ENCODE measurements at places on chromosomes 2 and 18.

DNA sequence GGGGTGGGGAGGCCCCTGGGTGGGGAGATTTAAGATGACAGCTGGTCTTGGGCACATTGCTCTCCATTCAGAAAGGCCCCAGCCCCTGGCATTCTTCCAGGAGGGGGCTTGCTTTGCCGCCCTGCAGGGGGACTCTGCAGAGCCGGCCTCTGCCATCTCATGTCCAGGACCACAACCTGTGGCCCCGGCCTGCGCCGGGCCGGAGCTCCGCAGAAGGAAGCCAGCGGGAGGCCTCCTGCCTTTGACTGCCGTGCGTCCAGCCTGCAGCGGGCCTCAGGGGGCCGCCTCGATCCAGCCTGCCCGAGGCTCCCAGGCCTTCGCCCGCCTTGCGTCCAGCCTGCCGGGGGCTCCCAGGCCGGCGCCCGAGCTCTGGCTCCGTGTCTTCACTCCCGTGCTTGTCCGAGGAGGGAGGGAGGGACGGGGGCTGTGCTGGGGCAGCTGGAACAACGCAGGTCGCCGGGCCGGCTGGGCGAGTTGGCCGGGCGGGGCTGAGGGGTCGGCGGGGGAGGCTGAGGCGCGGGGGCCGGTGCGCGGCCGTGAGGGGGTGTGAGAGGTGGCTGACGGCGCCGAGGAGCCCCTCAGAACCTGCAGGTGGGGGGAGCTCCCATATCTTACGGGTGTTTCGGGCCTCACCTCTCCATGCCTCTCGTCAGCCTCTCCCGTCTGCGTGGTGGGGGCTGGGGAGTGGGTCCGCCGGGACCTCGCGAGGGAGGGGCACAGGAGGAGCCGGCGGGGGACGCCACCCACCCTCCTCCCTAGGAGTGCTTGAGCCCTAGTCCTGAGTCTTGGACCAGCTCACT is 20.4 kb downstream of the GPC1 start:
- H3K4me3 ChIP-seq = no peak overlapping the region
- no peak overlapping the region for H3K27ac ChIP-seq
- H3K27me3 ChIP-seq = no peaks in the 10 kb centered on the region
- H3K36me3 ChIP-seq = no peaks in the 10 kb centered on the region
- no peak for DNase-seq

- no peaks in the 10 kb centered on the region for H3K36me3 ChIP-seq
- H3K4me1 ChIP-seq = no peaks in the 10 kb centered on the region
- H3K27ac ChIP-seq = no peak overlapping the region
- DNase-seq = peak; percentile 56
These were observed 79.8 kb upstream of the CCDC141 start for GRCh38 chr2:179129574-179130238.

DNA sequence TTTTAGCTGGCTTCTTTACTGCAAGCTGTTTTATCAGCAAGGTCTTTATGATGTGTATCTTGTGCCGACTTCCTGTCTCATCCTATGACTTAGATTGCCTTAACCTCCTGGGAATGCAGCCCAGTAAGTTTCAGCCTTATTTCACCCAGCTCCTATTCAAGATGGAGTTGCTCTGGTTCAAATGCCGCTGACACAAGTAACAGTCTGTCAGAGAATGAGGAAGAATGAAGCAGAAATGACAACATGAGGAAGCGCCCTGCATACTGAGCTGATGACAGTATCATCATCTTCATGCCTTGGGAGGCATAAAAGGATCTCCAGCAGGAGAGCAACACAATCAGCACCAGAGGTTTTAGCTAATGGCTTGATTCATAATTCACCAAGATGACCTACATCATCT is 309.4 kb downstream of the NBAS start:
- H3K36me3 ChIP-seq = no peaks in the 10 kb centered on the region
- no peaks in the 10 kb centered on the region for H3K4me1 ChIP-seq
- no peak for DNase-seq
- no peak overlapping the region for H3K27ac ChIP-seq

DNA sequence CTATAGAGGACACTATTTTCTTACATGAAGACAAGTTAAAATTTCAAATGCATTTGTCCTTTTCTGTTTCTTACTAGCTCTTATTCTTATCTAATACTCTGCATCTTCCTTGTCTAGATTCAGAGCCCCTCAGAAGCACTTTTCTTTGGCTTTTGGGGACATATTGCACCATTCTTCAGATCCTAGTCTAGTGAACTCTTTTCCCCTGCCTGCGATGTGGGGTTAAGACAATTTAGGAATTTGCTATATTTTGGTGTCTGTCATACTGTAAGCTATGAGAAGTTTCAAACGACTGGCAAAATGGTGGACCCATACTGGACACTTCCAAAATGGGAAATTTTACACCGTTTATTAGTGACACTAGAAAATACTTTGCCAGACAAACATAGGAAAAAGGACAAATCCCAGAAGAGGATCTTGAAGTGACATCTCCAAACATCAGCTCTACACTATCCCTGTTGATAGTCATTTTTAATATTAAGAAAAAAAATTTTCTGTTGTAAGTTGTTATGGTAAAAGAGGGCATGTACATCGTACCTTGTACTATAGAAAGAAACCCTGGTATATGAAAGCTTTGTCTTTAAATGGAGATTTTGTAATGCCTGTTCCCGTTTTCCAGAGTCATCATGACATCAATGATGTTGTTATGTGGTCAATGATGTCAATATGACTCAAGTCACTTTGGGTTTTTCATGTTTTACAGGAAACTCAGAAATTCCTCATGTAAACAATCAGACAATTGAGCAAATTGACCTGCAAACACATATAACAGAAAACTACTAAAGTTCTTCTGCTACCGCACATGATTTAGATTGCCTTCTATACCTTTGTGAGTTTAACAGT is 4.4 kb upstream of the KYNU start:
- DNase-seq = peak; percentile 87
- peak overlapping the region; percentile 50 for H3K4me3 ChIP-seq
- H3K4me1 ChIP-seq = peaks cover 55% of the 10 kb centered on the region
- H3K36me3 ChIP-seq = no peaks in the 10 kb centered on the region
- H3K27me3 ChIP-seq = no peaks in the 10 kb centered on the region
- H3K27ac ChIP-seq = peak overlapping the region; percentile 98

GRCh38 chr2:215504547-215504946 is 68.7 kb upstream of the FN1 start:
- no peak for DNase-seq
- H3K4me3 ChIP-seq = no peak overlapping the region
- no peak overlapping the region for H3K27ac ChIP-seq
- H3K4me1 ChIP-seq = no peaks in the 10 kb centered on the region

DNA sequence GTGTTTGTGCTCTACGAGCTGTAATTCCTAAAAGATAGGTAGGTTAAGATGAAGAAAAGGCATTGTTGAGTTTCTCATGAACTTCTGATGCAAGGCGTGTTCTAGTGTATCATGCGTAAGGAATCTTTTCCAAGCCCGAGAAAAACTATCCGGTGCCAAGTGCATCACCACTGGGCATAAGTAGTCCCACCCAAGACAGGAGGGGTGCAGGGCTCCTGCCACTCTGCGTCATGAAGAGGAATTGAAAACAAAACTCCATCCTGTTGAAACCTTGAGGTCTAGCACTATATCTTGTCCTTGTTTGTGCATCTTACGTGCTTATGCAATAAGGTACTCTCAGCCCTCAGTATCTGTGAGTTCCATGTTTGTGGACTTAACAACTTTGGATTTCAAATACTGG is 45.7 kb downstream of the RAB31 start:
- no peaks in the 10 kb centered on the region for H3K4me1 ChIP-seq
- H3K4me3 ChIP-seq = no peak overlapping the region
- no peak for DNase-seq
- no peak overlapping the region for H3K27ac ChIP-seq

GRCh38 chr2:201956361-201956760 is 77.3 kb upstream of the FZD7 start:
- DNase-seq = no peak
- H3K4me1 ChIP-seq = peaks cover 7% of the 10 kb centered on the region
- no peaks in the 10 kb centered on the region for H3K36me3 ChIP-seq
- no peak overlapping the region for H3K4me3 ChIP-seq
- H3K27ac ChIP-seq = no peak overlapping the region
- H3K27me3 ChIP-seq = no peaks in the 10 kb centered on the region

DNA sequence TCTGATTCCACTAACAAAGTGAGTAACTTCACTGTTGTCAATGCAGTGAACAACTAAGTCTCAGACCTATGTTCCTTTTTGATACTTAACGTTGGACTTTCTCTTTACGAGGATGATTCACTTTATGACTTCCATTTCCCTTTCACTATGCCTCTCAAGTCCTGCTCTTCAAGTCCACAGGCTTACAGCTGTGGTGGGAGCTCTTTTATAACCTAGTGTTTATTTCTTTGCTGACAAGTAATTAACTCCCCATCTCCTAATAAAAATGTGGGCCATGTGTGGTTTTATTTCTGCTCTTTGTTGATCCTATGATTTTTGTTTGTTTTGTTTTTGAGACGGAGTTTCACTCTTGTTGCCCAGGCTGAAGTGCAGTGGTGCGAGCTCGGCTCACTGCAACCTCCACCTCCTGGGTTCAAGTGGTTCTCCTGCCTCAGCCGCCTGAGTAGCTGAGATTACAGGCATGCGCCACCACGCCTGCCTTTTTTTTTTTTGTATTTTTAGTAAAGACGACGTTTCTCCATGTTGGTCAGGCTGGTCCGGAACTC is 142.1 kb downstream of the USP34 start:
- peak overlapping the region; percentile 43 for H3K27ac ChIP-seq
- no peak overlapping the region for H3K4me3 ChIP-seq
- peak; percentile 90 for DNase-seq
- H3K4me1 ChIP-seq = peaks cover 10% of the 10 kb centered on the region
- H3K27me3 ChIP-seq = no peaks in the 10 kb centered on the region

GRCh38 chr2:25881764-25882163 is 3.5 kb upstream of the ASXL2 start:
- H3K4me1 ChIP-seq = peaks cover 18% of the 10 kb centered on the region
- H3K36me3 ChIP-seq = no peaks in the 10 kb centered on the region
- DNase-seq = no peak

DNA sequence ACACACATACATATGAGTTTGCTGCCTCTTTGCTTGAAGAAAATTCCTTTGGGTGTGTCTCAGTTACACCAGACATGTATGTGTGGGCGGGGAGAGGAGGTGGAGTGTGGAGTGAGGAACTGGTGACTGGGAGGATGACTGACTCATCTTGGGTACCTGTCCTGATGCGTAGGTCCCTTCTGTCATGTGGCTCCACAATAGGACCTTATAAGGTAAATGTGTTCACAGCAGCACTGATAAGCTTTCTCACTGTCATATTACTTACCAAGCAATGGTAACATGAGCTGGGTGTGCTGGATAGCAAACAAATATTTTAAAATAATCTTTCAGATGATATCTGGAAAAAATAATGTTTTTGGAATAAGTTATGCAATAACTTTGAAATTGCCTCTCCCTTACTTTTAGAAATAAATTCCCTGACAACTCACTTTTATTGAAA is 45.1 kb downstream of the SLC9A2 start:
- no peaks in the 10 kb centered on the region for H3K36me3 ChIP-seq
- H3K27ac ChIP-seq = peak overlapping the region; percentile 74
- DNase-seq = peak; percentile 95
- no peak overlapping the region for H3K4me3 ChIP-seq

GRCh38 chr2:190891372-190891771 is 10.8 kb downstream of the GLS start:
- no peak overlapping the region for H3K4me3 ChIP-seq
- H3K27me3 ChIP-seq = no peaks in the 10 kb centered on the region
- H3K36me3 ChIP-seq = peaks cover 24% of the 10 kb centered on the region
- no peak overlapping the region for H3K27ac ChIP-seq

GRCh38 chr18:64027931-64028695 is 58.2 kb downstream of the SERPINB8 start:
- no peak for DNase-seq
- no peaks in the 10 kb centered on the region for H3K36me3 ChIP-seq

GRCh38 chr2:62217421-62217820 is 21.5 kb downstream of the B3GNT2 start:
- no peak for DNase-seq
- no peak overlapping the region for H3K27ac ChIP-seq
- no peaks in the 10 kb centered on the region for H3K4me1 ChIP-seq
- no peaks in the 10 kb centered on the region for H3K27me3 ChIP-seq
- no peaks in the 10 kb centered on the region for H3K36me3 ChIP-seq

DNA sequence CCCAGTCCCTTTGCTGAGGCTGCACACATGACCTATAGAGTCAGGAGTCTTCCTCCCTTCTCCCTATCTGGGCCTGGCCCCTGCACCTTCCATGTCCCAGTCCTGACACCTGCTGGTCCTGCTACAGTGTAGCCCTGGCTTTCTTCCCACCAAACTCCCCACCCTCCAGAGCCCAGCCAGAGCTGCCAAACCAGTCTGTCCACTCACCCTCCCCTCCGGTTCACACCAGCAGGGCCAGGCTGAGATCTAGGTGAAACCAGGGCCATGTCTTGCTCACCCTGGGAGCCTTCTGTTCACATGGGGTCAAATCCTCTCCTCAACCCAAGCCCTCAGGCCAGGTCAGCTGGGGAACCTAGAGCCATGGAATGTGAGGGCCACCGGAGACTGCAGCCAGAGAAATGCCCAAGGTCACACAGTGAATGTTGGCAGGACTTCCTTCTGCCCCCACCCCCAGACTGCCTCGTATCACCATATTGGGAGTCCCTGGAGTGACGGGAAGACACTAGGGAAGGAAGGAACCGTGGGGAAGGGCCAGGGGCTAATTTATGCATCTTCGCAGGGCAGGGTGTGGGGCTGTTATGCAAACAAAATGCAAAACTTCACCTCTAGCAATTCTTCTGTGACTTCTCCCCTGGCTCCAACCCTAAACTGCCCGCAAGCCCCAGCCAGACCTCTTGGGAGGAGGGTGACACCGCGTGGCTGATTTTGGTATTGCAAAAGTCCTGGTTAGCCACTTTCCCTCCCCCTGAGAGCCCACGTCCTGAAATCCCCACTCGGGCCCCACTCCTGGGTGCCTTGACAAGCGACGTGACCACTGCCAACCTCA is 14.6 kb downstream of the TNS1 start:
- no peak overlapping the region for H3K27ac ChIP-seq
- H3K36me3 ChIP-seq = no peaks in the 10 kb centered on the region
- peak overlapping the region; percentile 35 for H3K4me3 ChIP-seq
- peak; percentile 91 for DNase-seq
- H3K27me3 ChIP-seq = no peaks in the 10 kb centered on the region
- peaks cover 7% of the 10 kb centered on the region for H3K4me1 ChIP-seq

GRCh38 chr2:129887688-129888266 is 91.7 kb upstream of the RAB6C start:
- H3K4me1 ChIP-seq = no peaks in the 10 kb centered on the region
- H3K4me3 ChIP-seq = no peak overlapping the region
- H3K36me3 ChIP-seq = no peaks in the 10 kb centered on the region
- H3K27me3 ChIP-seq = peaks cover 7% of the 10 kb centered on the region
- DNase-seq = no peak
- no peak overlapping the region for H3K27ac ChIP-seq

- no peaks in the 10 kb centered on the region for H3K27me3 ChIP-seq
- H3K4me1 ChIP-seq = peaks cover 4% of the 10 kb centered on the region
- H3K36me3 ChIP-seq = no peaks in the 10 kb centered on the region
- H3K4me3 ChIP-seq = no peak overlapping the region
- no peak for DNase-seq
These were observed 137.2 kb upstream of the KLHL14 start for GRCh38 chr18:32909798-32910561.

GRCh38 chr2:124834331-124834730 is 809.2 kb downstream of the CNTNAP5 start:
- no peaks in the 10 kb centered on the region for H3K36me3 ChIP-seq
- no peak overlapping the region for H3K4me3 ChIP-seq
- H3K27me3 ChIP-seq = no peaks in the 10 kb centered on the region
- no peaks in the 10 kb centered on the region for H3K4me1 ChIP-seq
- H3K27ac ChIP-seq = no peak overlapping the region

- no peaks in the 10 kb centered on the region for H3K27me3 ChIP-seq
- no peak overlapping the region for H3K27ac ChIP-seq
- no peaks in the 10 kb centered on the region for H3K4me1 ChIP-seq
- H3K4me3 ChIP-seq = no peak overlapping the region
These were observed 162.6 kb upstream of the SLC39A10 start for GRCh38 chr2:195494451-195494850.

- no peak overlapping the region for H3K4me3 ChIP-seq
- DNase-seq = no peak
- H3K27ac ChIP-seq = no peak overlapping the region
These were observed 274.3 kb upstream of the FBXO11 start for GRCh38 chr2:48180557-48180956.
